ENCODE measurements at places on chromosomes 12 and 14.

DNA sequence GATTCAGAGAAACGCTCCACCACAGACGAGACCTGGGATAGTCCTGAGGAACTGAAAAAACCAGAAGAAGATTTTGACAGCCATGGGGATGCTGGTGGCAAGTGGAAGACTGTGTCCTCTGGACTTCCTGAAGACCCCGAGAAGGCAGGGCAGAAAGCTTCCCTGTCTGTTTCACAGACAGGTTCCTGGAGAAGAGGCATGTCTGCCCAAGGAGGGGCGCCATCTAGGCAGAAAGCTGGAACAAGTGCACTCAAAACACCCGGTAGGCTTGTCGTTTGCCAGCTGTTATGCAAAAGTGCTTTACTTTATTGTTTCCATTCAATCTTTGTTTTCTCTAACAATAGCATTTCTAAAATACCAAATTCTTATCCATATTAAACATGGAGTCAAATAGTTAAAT, 287.3 kb downstream of the NAV3 start:
- DNase-seq, result peak; percentile 1

- DNase-seq, result no peak
Observed at GRCh38 chr14:75640876-75641275, 19.8 kb downstream of the ERG28 start.

GRCh38 chr14:95725685-95726336, 11.9 kb upstream of the TCL1A start:
- DNase-seq, result no peak

GRCh38 chr12:12954356-12954755, 2.4 kb upstream of the GPRC5D start:
- DNase-seq, result no peak

Measured in suppressor macrophage (primary cell).